Naive thymus-derived CD8-positive, alpha-beta T cell (primary cell): ENCODE measurements at places on chromosomes 16 and 17. TPM values are rescaled to one million over a fixed set of nuclear protein-coding genes. Genes with fewer than 3 reads are reported as not detected.

NLRC5 gene
- polyA plus RNA-seq, result 70.4 TPM

KRT33B gene
- not detected for polyA plus RNA-seq

RBL2 gene
- 262 TPM for polyA plus RNA-seq

IGFBP4 gene
- polyA plus RNA-seq, result 0.09 TPM

ZP2 gene
- not detected for polyA plus RNA-seq

SLFN12L gene
- polyA plus RNA-seq, result 10.9 TPM

CDRT4 gene
- polyA plus RNA-seq, result 1.8 TPM

MEOX1 gene
- polyA plus RNA-seq, result 5.9 TPM

CASKIN1 gene
- not detected for polyA plus RNA-seq

PDIA2 gene
- not detected for polyA plus RNA-seq

HMOX2 gene
- polyA plus RNA-seq, result 210 TPM

AURKB gene
- not detected for polyA plus RNA-seq

HOXB5 gene
- polyA plus RNA-seq, result not detected

LYRM9 gene
- 30.9 TPM for polyA plus RNA-seq

ITGA2B gene
- polyA plus RNA-seq, result not detected

SLC5A11 gene
- not detected for polyA plus RNA-seq

IRX5 gene
- polyA plus RNA-seq, result not detected

SDR42E2 gene
- polyA plus RNA-seq, result 0.29 TPM

TNP2 gene
- polyA plus RNA-seq, result not detected

PNMT gene
- 0.43 TPM for polyA plus RNA-seq

SLC46A1 gene
- polyA plus RNA-seq, result 2.7 TPM

WIPI1 gene
- polyA plus RNA-seq, result 2.5 TPM

KRTAP4-5 gene
- polyA plus RNA-seq, result not detected

WFIKKN1 gene
- polyA plus RNA-seq, result not detected

AOC3 gene
- not detected for polyA plus RNA-seq

SLC6A2 gene
- polyA plus RNA-seq, result not detected

SLC4A1 gene
- not detected for polyA plus RNA-seq

CD300LB gene
- 0.22 TPM for polyA plus RNA-seq

EPX gene
- not detected for polyA plus RNA-seq

LRRC3C gene
- not detected for polyA plus RNA-seq

TBC1D3 gene
- polyA plus RNA-seq, result not detected

ZNF469 gene
- polyA plus RNA-seq, result 0.01 TPM

KRTAP2-3 gene
- not detected for polyA plus RNA-seq

CCDC200 gene
- polyA plus RNA-seq, result not detected

MC1R gene
- not detected for polyA plus RNA-seq
